ENCODE measurements at places on chromosomes 12 and 14.

DNA sequence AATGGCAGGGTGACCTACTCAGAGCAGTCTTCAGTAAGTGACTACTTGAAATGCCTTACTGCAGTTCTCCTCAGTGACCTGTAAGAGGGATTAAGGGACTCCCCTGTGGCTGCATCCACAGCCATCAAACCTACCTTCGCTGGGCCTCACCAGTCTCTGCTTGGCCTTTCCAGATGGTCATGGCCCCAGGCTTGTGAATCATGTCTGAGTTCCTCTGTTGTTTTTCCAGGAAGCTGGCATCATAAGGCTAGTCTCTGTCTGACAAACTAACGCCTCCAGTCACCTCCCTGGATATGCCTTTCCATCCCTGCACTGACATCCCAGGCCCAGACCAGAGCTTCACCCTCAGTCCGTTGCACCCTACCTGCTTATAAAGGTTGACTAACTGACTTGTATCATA, 14.0 kb downstream of the RNASE2 start:
- no peak for DNase-seq

DNA sequence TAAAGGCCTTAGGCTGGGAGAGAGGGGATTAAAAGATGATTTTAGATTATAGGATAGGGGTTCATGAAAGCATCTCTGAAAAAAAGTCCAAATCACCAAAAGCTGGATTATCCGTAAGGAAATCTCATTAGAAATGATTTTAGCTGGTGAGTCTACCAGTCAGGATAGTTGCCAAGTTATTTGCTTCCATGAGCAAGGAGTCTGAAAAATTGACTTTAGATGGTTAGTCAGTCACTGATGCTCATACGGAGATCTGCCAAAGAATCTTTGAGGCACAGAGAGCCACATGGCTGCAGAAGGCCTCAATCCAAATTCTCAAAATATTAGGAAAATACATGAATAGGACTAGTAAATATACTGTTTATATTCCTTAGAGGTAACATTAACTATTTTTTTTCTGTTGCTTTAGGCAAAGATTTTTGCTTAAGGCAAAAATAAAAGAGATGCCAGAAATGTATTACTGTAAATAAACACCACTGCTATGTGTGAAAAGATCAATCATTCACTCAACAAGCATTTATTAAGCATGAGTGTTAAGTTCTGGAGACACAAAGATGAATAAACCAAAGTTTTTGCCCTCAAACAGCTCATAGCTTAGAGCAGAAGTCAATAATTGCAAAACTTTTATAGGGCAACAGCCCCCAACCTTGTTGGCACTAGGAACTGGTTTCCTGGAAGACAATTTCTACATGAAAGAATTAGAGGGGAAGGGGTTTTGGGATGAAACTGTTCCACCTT, 105.2 kb downstream of the BBS10 start:
- DNase-seq: no peak

DNA sequence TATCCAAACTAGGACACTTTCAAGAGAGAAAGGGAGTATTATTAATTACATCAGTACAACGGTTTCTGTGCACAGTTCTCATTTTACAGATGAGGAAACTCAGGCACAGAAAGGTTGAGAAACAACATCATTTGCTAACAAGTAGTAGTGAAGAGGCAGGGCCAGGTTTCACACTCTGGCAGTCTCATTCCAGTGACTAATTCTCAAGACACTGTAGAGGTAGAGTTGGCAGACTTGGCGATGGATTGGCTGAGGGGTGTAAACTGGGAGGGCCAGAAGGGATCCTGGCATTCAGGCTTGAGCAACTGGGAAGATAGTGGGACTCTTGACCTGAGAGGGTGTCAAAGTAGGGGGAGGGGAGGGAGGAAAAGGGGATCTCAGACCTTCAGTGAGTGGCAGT, 73.8 kb upstream of the BDKRB2 start:
- no peak for DNase-seq

DNA sequence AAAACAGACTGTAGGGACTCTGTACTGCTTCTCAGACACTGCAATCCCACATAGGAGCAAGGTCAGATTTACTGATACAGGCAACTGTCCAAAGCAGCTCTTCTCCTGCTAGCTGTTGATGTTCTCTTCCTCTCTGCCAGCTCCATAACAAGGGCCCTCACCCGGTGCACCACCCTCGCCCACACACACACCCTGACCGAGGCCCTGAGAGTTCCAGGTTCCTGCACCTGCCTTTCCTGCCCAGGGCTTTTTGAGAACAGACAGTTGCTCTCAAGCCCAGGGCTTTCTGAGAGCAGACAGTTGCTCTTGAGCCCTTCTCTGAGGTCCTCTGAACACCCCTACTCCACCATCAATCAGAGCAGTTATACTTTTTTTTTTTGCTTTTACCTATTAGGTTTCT, 233.8 kb upstream of the GARIN6 start:
- no peak for DNase-seq

DNA sequence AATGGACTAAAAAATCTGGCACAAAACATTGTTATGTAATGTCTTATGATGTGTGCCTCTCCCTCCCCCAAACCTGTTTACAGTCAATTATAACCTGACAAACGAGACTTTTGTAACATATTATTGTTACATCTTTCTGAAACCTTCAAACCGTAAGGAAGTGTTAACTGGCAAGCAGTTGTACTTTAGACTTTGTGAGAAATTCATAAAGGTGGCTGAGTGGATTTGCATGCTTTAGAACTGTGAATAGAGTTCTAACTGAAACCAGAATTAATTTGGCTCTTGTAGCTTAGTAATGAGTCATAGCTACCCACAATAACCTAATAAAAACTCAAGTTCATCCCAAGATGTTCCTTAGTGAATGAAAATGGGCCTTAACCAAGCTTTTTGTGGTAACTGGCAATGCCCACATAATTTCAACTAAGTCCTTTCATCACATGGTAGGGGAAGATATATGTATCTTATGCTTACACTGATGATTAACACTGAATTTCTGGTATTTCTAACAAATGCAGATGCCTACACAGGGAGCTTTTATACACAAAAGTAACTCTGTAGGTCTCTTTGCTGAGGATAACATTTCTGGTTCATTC, 29.7 kb downstream of the RAD9B start:
- DNase-seq: no peak

DNA sequence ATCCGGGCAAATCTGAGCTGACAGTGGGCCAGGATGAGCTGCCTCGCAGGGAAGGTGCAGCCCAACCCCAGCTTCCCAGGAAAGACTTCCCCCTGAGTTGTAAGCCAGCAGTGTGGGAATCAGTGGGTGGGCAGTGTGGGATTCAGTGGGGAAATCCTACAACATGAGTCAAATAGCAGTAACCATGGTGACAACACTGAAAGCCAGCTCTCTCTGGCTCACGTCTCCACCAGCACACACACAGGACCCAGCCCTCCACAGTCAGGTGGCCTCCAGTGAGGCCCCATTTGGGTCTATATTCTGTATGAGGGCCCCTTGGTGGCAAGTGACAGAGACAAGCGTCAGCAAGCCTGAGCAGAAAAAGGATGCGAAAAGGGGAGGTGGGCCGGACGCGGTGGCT, 6.0 kb upstream of the LGALS3 start:
- DNase-seq: no peak

DNA sequence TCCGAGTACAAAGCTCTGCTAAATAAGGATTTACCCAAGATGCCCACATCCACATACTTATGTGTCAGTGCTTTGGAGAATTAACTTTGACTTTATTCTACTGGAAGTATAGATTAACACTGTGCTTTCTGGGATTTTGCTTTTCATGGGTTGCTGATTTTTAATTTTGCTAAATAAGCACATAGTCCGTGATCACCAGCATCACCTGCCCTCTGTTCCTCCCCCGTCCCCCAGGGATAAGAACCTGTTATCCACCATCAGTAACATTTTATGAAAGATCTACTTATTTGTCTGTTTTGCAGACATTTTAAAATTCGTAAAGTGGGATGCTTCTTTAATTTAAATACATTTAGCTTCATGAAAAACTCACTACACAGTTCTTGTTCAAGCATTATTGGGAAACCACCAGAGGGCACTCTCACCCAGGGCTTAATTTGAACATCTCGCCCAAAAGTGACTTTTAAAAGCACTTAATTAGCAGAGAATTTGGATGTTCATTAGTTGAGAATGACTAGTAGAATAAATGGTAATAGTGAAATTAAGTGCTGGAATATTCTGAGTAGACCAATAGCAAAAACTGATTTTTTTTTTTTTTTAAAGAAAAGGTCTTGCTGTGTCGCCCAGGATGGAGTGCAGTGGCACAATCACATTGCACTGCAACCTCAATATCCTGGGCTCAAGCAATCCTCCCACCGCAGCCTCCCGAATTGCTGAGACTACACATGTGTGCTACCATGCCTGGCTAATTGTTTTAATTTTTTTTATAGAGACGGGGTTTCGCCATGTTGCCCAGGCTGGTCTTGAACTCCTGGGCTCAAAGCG, 35.7 kb downstream of the MRPL42 start:
- DNase-seq: peak; percentile 72

GRCh38 chr12:57214398-57214781, 2.2 kb upstream of the NXPH4 start:
- peak; percentile 66 for DNase-seq

GRCh38 chr14:93061380-93062012, 54.2 kb downstream of the ITPK1 start:
- no peak for DNase-seq

DNA sequence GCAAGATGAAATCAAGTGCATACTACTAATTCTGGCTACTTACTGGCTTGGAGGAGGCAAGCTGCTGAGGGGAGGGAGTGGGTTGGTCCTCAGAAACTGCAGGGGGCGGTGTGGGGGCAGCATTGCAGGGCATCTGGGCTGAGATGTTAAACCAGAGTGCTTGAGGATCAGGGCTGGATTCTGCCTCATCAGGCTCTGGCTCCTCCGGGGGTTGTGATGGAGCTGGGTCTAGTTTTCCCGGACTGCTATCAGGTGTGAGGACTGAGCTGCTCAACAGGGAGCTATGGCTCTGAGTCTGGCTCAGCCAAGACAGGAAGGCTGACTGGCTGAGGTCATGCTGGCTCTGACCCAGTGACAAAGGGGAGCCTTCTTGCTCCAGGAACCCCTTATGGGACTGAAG, 28.6 kb downstream of the BAZ2A start:
- DNase-seq: no peak

DNA sequence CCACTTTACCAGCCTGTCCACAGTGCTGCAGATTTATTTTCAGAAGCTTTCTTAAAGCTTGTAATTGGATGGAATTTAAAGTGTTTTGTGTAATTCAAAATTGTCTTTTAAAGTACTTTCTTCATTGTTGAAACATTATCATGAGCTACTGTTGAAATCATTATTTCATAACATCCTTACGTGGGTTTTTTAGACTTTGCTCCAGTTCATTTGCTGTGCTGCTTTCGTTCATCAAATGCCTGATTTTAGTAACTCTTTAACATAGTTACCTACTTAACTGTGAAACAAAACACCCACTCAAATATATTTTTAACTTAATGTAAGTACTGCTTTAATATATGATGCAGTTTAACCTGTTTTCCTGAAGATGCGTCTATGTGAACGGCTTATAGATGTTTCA, 47.5 kb downstream of the PIWIL1 start:
- DNase-seq: no peak

GRCh38 chr14:101461891-101462290, 99.4 kb upstream of the DIO3 start:
- DNase-seq: no peak

GRCh38 chr14:32407130-32407529, 78.0 kb downstream of the AKAP6 start:
- DNase-seq: no peak

DNA sequence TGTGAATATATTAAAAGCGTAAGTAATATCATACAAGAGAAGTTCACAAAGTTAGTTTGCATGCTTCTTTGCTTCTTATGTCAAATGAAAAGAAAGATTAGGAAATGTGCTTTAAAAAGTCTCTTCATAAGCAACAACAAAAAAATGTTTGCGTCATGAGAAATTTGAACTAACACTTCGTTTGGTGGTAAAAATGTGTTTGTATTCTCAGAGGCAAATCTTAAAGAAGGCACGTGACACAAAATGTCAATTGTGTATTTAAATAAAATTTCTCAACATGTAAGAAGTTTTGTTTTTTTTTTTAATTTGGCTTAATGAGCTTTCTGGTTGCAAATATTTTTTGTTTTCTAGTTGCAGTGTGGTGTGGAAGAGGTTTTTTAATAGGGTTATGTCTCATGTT, 93.8 kb downstream of the TMTC2 start:
- no peak for DNase-seq

GRCh38 chr12:38983117-38983571, 77.8 kb upstream of the CPNE8 start:
- DNase-seq: no peak

DNA sequence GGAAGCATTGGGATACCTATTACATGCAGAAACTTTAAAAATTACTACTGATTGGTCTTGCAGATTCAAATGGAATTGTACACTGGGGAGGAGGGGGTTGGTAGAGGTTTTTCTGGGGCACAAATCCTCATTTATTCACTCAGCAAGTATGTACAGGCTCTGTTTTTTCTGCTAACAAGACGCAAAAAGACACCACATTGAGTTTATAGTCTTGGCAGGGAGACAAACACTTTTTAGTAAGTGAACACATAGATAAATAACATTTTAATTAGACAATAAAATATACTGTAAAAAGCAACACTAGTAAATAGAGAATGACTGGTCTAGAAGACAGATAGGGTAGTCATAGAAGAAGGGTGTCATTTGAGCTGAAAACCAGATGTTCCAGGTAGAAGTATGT, 23.8 kb downstream of the GLIPR1L2 start:
- DNase-seq: no peak

GRCh38 chr12:1572731-1573130, 21.6 kb downstream of the FBXL14 start:
- no peak for DNase-seq

GRCh38 chr12:12960639-12961209, 8.8 kb upstream of the GPRC5D start:
- no peak for DNase-seq

- no peak for DNase-seq
Observed at GRCh38 chr12:25194722-25195055, 271 bp downstream of the DNAI7 start.

- no peak for DNase-seq
Observed at GRCh38 chr14:66099931-66100330, 386.2 kb upstream of the CCDC196 start.

- no peak for DNase-seq
Observed at GRCh38 chr12:41509271-41510055, 321.3 kb downstream of the PDZRN4 start.

DNA sequence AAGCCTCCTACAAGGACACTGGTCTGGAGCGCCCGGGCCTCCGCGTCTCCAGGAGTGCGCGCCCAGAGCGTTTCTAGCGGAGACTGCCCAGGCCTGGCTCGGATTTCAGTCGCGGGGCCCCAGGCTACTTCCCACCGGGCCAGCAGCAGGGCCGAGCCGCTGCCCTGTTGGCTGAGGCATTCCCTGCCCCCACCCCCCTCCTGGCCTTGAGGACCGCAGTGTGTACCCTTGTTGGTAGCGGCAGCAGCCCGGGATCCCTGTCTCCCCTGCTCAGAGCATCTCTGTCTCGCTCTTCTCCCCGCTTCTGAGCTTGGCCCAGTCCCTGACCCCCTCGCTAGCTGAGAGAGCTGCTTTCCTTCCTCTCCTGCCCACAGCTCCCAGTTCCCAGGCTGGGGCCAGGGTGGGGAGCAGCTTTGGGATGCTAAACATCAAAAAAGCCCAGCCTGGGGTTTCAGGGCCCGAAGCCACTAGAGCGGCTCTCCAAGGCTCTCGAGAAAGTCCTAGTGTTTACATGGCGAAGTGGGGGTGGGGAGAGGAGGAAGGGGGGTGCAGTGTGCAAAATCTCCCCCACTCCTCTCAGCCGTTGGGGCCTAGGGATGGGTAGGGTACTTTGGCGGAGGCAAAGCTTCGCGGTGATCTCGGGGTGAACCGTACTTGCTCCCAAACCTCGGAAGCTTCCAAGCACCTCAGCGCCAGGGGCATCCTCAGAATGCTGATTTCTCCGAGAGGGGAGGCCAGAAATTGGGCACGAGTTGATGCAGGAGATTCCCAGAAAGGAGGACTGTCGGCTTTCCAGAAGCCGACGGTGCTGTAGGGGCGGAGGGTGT, 6.4 kb downstream of the NKX2-1 start:
- DNase-seq: no peak

Data from hematopoietic multipotent progenitor cell treated with erythropoietin and hydrocortisone succinate and interleukin-3 and kit ligand, for 8 days (in vitro differentiated cells).